ENCODE measurements at places on chromosomes 13 and 19.

GRCh38 chr19:23321953-23322549, 71.9 kb upstream of the ZNF724 start:
- DNase-seq = no peak

DNA sequence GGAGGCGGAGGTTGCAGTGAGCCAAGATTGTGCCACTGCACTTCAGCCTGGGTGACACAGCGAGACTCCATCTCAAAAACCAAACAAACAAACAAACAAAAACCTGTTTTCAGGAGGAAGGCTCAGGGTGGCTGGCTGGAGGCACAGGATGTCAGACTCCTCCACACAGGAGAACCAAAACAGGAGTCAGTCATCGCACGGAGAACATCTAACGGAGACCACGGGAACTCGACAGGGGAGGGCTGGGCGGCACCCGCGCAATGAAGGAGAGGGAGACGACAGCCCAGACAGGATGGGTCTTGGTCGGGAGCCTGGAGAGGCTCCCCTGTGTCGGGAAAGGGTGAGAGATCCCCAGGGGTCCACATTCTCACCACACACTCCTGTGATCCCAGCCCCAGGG, 20.8 kb upstream of the SLC7A9 start:
- no peak for DNase-seq

DNA sequence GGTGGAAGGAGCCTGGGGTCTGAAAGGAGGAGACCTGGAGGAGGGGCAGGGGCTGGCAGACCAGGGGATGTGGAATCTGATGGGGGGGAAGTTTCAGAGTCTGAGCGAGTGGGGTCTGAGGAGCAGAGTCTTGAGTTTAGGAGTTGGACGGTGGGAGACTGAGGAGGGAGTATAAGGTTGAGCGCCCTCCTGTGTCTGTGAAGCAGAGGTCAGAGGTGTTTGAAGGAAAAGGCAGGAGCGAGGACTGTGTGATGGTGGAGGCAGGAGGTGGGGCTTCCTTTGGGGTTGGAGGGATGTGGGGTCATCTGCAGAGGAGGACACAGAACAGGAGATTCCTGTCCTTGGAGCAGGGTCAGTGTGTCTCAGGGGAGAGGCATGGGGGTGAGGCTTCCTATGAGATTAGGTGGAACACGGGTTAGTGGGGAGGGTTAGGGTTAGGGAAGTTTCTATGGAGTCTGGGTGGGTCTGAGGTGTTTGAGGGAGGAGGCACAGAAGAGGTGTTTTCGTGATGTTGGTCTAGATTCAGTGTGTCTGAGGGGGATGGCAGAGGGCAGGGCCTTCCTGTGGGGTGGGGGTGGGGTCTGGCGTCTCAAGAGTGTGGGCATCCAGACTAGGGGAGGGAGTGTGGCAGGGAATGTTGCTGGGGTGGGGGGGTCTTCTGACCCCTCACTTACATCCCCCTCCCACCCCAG, 8.3 kb downstream of the RYR1 start:
- DNase-seq = no peak

GRCh38 chr19:47762615-47763308, 15.7 kb upstream of the SELENOW start:
- no peak for DNase-seq

DNA sequence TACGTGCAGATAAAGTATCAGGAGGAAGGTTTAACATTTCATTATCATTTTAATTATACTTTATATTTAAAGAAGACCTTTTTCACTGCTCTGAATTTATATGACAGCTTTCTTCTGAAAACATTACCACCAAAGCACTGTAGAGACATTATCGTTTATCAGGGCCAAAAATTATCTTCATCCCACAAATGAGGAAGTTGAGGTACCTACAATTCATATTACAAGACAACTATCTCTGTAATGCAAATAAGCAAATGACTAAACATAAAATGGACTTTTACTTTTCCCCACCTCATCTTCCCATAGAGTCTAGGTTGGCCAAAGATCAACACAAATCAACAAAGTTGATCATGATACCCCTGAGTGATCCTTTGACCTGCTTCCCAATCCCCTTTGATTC, 30.9 kb upstream of the SMAD9 start:
- no peak for DNase-seq

- peak; percentile 98 for DNase-seq
Measured at GRCh38 chr19:50724522-50725217, 1.5 kb downstream of the CLEC11A start.

DNA sequence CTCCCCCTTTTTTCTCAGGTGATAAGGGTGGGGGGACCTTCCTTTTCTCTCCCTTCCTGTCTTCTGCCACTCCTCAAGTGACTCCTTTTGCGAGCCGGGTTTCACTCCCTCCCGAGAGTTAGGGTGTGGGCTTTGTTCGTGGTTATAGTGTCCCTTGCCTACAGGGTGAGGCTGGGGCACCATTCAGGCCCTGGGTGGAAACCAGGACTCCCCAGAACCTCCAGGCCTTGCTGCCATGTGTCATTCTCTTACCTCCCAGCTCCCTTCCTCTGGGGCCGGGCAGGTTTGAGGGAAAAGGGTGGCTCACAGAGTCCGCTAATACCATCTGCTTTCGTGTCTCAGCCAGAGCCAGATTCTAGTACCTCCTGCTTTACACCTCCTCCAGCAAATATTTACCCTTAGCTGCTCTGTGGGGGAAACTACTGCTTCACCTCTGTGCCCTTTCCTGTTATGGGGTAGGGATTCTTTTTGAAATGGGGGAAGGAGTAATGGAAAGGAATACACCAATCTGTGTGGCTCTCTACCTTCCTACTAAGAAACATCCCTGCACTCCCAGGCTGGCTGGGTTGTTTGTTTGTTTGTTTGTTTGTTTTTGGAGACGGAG, 2.8 kb downstream of the ACTN4 start:
- DNase-seq = no peak

GRCh38 chr19:40553885-40554857, 22.5 kb upstream of the SHKBP1 start:
- DNase-seq = no peak

- no peak for DNase-seq
Measured at GRCh38 chr19:35220315-35220921, 8.1 kb downstream of the FAM187B start.

DNA sequence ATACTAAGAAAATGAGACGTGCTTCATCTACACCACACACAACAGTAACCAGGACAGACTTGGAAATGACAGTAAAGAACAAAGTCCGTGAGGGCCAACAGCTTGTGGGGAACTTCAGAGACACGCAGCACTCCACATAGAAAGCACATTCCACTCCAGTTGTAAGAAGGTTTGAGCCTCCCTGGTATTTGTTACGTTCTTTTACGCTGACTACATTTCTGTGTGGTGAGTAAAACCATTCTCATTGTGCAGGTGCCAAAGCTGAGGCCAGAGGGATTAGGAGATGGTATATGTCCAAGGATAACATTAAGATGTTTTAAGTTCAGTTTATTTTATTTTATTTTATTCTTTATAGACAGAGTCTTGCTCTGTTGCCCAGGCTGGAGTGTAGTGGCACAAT, 1189.9 kb downstream of the UQCRFS1 start:
- no peak for DNase-seq

DNA sequence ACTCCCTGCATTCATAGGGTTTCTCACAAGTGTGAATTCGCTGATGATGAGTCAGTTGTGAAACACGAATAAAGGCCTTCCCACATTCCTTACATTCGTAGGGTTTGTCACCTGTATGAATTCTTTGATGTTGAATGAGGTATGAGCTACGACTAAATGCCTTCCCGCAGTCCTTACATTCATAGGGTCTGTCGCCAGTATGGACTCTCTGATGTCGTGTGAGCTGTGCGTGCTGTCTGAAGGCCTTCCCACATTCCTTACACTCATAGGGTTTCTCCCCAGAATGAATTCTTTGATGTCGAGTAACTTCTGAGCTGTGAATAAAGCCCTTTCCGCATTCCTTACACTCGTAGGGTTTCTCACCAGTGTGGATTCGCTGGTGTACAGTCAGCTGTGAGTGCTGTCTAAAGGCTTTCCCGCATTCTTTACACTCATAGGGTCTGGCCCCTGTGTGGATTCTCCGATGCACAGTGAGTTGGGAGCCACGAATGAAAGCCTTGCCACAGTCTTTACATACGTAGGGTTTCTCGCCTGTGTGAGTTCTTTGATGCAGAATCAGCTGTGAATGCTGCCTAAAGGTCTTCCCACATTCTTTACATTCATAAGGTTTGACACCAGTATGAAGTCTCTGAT, 30.5 kb upstream of the COX7A1 start:
- no peak for DNase-seq

GRCh38 chr19:37309834-37310575, 60.9 kb upstream of the ZNF527 start:
- DNase-seq = no peak

- no peak for DNase-seq
Measured at GRCh38 chr13:112446347-112446861, 70.2 kb downstream of the SPACA7 start.

- peak; percentile 55 for DNase-seq
Measured at GRCh38 chr13:51632591-51633362, 48.5 kb downstream of the WDFY2 start.

- no peak for DNase-seq
Measured at GRCh38 chr19:6032381-6032780, 54.4 kb upstream of the RANBP3 start.

DNA sequence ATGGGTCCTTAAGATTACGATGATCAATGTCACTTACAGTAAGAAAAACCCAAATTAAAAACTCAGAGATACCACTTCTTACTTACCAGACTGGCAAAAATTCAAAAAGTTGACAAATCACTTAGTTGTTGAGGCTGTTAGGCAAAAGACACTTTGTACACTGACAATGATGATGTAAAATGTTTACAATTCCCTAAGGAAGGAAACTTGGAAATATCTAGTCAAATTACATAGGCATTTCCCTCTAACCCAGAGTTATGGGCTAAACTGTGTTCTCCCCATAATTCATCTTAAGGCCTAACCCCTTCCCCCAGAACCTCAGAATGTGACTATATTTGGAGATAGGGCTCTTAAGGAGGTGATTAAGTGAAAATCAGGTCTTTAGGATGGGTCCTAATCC, 12.0 kb downstream of the TGDS start:
- no peak for DNase-seq

- no peak for DNase-seq
Measured at GRCh38 chr13:97948041-97948440, 5.4 kb upstream of the IPO5 start.

- no peak for DNase-seq
Measured at GRCh38 chr19:46812977-46813838, 24.8 kb upstream of the SLC1A5 start.

DNA sequence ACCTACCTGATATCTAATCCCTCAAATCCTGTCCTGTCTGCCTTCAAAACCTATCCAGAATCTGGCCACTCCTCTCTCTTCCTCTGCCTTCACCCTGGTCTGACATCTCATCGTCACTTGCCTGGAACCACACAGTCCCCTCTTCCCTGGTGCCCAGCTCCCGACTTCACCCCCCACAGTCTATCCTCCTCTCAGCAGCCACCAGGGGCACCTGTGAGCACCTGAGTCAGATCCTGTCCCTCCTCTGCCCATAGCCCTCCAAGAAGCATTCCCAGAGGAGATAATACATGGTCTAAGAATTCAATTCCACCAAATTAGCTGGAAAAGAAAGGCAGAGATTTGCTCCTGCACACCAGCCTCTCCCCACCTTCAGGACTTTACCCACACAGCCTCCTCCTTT, 48.9 kb downstream of the ZNRF4 start:
- DNase-seq = no peak

GRCh38 chr13:96544957-96545356, 449.3 kb downstream of the OXGR1 start:
- no peak for DNase-seq

DNA sequence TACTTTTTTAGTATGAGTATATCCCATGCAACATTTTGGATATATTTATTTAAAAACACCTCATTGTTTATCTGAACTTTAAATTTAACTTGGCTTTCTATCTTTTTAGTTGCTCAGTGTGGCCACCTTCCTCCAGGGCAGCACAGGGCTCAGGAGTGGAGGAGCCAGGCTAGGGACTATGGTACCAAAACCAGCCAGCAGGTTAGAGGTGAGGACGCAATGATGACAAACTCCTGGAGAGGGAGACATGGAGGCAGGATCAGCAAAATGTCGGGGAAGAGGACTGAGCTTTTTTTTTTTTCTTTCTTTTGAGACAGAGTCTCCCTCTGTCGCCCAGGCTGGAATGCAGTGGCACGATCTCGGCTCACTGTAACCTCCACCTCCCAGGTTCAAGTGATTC, 29.6 kb upstream of the CALM3 start:
- peak; percentile 31 for DNase-seq

GRCh38 chr13:67042556-67042955, 187.6 kb downstream of the PCDH9 start:
- no peak for DNase-seq
